Stimulated activated CD4-positive, alpha-beta T cell treated with anti-CD3 and anti-CD28 coated beads, Interleukin-12 subunit alpha, Interleukin-12 subunit beta, amount 100 ng/mL, for 48 hours (primary cell): ENCODE measurements at places on chromosomes 16 and 17.

DNA sequence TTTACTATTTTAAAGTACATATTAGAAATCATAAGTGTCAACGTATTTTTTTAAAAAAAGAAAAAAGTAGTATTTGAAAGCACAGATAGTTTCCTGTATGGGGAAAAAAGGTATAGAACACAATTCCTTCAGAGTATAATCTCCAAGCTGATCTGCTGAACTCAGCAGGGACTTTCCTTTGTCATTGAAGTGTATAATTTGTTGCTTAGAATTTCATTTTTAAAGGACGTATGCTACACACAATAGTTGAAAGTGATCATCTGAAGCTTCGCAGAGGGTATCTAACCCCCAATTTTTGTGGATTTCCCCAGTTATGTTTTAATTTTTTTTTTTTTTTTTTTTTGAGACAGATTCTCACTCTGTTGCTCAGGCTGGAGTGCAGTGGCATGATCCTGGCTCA is 20.2 kb upstream of the MAPT start:
- no peak for DNase-seq

- no peak for DNase-seq
Measured at GRCh38 chr16:11833951-11834695, 17.2 kb downstream of the RSL1D1 start.

DNA sequence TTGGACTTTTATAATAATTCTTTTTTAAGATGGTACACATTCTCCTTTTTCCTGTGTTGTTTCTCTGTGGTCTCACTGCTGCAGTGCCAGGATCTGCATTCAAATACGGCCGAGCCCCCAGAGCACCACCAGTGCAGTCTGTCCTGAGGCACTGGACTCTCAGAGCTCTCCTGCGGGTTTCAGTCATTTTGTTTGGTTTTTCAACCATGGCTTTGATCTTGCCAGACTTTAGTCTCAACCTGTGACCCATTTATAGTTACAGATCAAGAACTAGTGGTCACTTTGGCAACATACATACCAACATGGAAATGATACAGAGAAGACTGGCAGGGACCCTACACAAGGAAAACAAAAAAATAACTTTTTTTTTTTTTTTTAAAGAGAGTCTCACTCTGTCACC is 177.4 kb downstream of the LGALS9B start:
- DNase-seq, result no peak

DNA sequence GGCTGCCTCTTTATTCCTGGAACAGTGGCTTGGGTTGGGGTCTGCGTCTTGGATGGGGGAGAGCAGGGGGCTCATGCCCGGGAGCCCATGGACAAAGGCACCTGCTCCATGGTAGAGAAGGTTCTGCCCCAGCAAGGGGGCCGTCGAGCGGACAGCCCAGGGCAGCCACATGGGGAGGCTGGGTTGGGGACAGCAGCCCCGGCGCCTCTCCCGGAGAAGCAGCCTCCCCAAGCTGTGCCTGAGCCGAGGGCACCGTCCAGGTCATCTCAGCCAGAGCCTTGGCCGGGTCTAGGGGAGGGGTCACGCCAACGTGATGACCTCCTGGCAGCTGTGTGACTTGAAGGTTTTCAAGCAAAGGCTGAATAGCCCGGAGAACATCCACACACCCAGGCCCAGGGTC is 32.9 kb upstream of the GNG13 start:
- no peak for DNase-seq

GRCh38 chr17:48068491-48068961 is 20.4 kb downstream of the NFE2L1 start:
- no peak for DNase-seq

DNA sequence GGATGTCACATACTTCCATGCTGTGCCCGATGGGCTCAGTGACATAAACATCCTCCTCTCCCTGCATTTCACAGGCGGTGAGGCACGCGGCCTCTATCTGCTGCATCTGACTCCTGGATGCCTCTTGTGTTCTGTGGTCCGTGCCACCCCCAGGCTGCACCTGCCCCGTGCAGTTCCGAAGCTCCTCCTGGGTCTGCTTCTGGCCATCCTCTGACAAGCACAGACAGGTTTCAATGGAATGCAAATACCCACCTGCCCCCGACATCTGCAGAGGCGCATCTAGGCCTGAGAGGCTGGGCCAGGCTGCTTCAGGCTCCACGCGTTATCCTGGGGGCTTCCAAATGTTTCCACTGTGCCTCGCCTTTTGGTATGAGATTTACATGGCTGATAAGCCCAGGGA is 46.3 kb upstream of the DNAH17 start:
- no peak for DNase-seq

- no peak for DNase-seq
Measured at GRCh38 chr16:15686287-15686686, 36.2 kb downstream of the NDE1 start.

DNA sequence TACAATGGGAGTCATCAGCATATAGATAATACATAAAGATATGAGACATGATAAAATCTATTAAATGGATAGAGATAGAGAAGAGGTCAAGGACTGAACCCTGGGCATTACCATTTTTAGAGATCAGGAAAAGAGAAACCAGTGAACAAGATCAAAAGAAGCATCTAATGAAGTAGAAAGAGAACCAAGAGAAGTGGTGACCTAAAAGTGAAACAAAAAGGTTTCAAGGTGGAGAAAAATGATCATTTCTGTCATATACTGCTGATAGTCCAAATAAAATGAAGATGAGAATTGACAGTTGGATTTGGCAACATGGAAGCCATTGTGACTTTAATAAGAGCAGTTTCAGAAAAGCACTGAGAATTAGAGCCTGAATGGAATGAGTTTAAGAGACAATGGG is 165.1 kb downstream of the PPM1E start:
- DNase-seq, result no peak
